ENCODE measurements at places on chromosomes 4 and X. TPM values are rescaled to one million over a fixed set of nuclear protein-coding genes. Genes with fewer than 3 reads are reported as not detected.
A peak's percentile ranks its signal among the peaks of the same experiment; 100 is the strongest.

- no peak for DNase-seq
Measured at GRCh38 chr4:145132511-145133098, 34.5 kb downstream of the ABCE1 start.

PFKFB1 gene
- total RNA-seq = 0.14 TPM

DNA sequence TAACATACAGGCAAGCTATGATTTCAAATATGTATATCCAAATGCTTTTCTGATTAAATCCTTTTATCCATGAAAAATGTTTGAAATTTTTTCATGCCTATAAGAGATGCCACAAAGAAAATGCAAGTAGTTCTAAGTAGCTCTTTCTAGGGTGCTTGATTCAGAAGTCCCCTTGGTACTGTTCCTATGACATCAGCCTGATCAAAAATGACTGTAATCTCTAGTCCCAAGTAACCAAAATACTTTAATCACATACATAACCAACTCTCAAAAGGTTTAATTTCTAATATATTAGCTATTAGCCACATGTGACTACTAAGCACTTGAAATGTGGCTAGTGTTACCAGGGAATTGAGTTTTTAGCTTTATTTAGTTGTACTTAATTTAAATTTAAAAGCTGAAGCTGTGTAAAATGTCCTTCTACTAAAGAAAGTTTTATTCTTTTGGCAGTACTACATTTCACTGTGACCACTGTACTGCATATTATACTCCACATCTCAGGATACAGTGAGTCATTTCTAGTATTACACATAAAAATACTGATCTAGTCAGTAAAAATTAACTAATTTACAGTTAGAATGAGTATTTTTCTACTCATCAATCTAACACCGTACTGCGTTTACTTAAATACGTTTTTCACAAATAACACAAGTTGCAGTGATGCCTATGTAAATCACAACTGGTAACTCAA is 33.9 kb downstream of the FBXW7 start:
- DNase-seq = no peak

GRCh38 chr4:135429528-135429927 is 1227.9 kb upstream of the PABPC4L start:
- no peak for DNase-seq

DNA sequence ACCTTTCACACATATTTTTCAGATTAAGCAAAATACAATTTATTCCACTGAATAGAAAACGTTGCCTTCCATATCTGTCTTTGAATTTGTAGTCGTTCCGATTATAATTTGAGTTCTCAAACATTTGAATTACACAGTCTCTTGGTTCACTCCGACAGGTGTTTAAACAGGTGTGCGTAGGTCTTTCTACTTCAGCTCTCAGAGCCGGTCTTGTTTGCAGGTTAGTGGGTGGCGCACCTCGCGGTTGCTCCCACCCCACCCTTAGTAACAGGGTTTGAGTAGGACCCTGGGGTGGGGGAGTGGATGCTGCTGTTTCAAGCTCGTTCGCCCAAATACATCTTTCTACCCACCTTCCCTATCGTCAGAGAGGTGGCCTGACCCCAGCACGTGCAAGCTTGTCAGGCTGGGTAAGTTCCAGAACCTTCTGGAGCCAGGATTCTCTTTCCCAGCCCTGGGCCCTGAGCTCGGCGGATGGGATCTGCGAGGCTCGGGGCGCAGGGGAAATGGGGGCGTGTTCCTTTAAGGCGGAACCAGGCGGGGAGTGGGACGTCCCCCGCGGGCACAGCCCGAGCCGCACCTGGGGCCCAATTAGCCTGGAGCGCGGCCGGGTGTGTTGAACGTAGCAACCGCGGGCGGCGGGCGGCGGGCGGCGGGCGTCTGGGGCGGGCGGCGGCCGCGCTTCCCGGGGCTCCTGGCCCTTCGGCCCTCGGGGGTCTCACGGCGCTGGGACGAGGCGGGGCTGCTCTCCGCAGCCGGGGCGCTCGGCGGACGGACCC is at the start of gene FAM149A:
Gene FAM149A (plus strand): TSS at position 591 of the 776 bp plus-strand sequence.
- DNase-seq = peak; percentile 31

All from heart left ventricle (tissue), 16 donors.